Esophagus squamous epithelium (tissue), 5 donors: ENCODE measurements at places on chromosomes 2 and 18.

DNA sequence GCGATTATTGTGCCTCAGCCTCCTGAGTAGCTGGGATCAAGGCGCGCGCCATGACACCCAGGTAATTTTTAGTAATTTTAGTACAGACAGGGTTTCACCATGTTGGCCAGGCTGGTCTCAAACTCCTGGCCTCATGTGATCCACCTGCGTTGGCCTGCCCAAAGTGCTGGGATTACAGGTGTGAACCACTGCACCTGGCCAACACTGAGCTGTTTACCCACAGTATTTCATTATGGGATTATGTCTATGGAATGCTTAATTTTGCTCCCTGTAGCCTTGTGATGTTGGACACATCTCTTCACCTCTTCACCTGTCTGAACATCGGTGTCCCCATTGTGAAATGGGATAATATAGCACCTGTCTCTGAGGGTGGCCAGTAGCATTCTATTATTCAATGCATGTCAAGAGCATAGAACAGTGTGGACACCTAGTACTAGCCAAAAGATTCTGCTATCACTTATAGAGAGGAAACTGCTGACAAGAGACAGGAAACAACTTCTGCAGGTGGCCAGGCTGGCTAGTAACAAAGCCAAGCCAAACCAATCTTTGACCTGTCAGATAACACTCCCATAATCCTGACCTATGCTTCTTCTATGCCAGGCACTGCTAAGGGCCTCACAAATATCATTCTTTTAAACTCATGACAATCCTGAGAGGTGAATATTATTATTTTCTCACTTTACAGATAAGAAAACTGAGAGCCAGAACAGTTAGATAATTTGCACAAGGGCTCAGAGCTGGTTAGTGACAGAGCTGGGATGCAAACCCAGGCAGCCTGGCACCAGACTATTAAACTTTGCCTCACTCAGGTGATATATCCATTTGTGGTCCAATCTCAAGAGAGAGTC is 29.4 kb upstream of the REEP1 start:
- H3K27me3 ChIP-seq: no peaks in the 10 kb centered on the region
- peaks cover 11% of the 10 kb centered on the region for H3K4me1 ChIP-seq
- DNase-seq: no peak
- no peak overlapping the region for H3K4me3 ChIP-seq

DNA sequence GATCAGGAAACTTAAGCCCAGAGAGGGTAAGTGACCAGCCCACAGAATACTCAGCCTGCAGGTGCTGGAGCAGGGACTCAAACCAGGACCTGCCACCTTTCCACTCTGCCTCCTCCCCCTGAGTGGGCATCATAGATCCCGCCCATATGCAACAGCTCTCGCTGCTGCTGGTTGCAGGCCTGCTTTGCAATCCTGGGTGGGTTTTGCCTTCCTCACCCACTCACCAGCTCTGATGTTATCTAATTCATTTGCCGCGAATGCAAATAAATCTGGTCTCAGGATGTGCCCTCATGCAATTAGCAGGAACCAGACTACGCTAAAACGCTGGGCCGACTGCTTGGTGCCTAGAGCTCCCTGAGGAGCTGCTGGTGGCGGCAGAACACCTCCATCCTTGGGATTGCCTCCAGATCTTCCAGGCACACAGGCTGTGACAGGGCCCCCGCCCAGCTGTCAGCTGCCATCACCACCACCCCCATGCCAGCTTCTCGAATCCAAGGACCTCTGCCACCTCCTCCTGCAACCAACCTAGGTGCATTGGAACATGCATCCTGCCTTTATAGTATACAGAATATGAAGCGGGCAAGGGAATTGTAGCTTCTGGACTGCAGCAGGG is 28.8 kb downstream of the CNGA3 start:
- peaks cover 10% of the 10 kb centered on the region for H3K4me1 ChIP-seq
- DNase-seq: no peak
- peaks cover 46% of the 10 kb centered on the region for H3K27me3 ChIP-seq
- H3K36me3 ChIP-seq: no peaks in the 10 kb centered on the region

GRCh38 chr2:68837164-68837860 is 33.9 kb downstream of the BMP10 start:
- no peaks in the 10 kb centered on the region for H3K27me3 ChIP-seq
- H3K36me3 ChIP-seq: no peaks in the 10 kb centered on the region
- DNase-seq: no peak

DNA sequence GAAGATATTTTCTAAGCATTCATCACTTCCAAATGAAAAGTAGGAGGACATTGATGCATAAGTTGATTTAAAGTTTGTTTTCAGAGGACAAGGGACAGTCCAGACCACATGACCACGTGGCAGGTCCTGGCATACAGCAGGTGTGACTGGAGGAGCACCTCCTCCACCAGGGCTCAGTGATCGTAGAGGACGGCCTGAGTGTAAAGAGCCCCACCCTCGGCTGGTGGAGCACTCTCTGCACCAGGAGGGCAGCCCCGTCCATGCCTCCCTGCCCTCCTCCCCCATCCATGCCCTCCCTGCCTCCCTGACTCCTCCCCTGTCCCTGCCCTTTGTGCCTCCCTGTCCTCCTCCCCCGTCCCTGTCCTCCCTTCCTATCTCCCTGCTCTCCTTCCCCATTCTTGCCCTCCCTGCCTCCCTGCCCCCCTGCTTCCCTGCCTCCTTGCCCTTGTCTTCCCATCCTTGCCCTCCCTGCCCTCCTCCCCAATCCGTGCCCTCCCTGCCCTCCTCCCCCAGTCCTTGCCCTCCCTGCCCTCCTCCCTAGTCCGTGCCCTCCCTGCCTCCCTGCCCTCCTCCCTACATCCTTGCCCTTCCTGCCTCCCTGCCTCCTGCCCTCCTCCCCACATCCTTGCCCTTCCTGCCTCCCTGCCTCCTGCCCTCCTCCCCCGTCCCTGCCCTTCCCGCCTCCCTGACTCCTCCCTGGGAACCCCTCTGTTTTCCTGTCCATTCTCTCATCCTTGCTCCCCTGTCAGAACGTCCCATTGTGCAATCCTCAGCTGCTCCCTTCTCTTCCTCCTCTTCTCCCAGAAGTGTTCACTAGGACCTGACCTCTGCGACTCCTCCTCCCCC is 47.9 kb downstream of the ANKMY1 start:
- peaks cover 9% of the 10 kb centered on the region for H3K4me1 ChIP-seq
- H3K36me3 ChIP-seq: peaks cover 45% of the 10 kb centered on the region
- no peak overlapping the region for H3K4me3 ChIP-seq
- no peak for DNase-seq
- no peak overlapping the region for H3K27ac ChIP-seq

DNA sequence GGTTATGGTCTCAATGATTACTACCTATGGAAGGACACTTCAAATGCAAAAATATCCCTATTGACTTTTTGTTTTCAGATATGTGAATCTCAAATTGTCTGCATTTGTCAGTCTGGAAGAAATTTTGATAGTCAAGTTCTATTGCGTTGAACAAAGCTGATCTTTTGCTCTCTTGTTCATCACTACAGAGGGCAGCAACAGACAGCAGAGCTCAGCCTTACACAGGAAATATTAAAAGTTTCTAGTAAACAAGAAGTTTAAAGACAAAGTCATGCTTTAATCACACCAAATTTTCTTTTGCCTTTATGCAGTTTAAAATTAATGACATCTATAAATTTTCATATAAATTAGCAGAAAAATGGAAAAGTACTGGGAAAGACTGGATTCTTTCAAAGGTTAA is 617.5 kb downstream of the NR4A2 start:
- no peak for DNase-seq
- no peaks in the 10 kb centered on the region for H3K27me3 ChIP-seq
- H3K27ac ChIP-seq: no peak overlapping the region
- H3K4me1 ChIP-seq: no peaks in the 10 kb centered on the region

DNA sequence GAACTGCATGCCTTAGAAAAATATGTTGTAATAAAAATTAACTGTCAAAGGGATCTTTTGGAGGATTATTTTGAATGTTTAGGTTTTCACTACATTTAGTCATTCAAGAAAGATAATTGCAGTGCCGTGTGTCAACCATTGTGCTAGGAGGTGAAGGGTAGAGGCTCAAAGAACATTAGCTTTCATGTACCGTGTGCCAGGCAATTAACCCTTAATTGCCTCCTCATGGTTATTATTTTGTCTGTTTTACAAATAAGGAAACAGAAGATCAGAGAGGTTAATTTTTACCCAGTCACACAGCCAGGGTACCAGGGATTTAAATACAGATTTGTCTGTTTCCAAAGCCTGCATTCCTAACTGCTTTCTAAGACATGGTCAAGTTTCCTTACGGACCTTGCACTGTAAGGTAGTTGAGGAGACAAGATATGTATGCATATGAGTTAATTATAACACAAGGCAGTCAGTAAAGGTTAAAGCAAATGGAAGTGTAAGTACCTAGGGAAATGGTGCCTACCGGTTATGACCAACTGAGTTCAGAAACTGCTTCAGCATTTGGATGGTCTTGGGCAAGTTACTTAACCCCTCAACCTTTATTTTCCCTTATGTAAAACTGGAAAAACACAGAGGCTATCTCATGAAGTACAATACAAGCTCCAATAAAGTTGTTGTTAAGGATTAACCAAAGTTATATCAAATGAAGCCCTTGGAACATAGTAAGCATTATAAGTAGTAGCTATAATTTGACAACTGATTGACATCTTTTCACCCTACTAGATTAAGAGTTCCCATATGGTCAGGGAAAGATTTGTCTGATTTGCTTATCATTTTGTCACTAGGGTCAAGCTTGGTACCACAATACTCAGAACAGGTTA is 434.9 kb downstream of the MBD2 start:
- DNase-seq: no peak
- H3K27me3 ChIP-seq: no peaks in the 10 kb centered on the region
- H3K27ac ChIP-seq: no peak overlapping the region
- H3K4me3 ChIP-seq: no peak overlapping the region
- H3K4me1 ChIP-seq: no peaks in the 10 kb centered on the region

DNA sequence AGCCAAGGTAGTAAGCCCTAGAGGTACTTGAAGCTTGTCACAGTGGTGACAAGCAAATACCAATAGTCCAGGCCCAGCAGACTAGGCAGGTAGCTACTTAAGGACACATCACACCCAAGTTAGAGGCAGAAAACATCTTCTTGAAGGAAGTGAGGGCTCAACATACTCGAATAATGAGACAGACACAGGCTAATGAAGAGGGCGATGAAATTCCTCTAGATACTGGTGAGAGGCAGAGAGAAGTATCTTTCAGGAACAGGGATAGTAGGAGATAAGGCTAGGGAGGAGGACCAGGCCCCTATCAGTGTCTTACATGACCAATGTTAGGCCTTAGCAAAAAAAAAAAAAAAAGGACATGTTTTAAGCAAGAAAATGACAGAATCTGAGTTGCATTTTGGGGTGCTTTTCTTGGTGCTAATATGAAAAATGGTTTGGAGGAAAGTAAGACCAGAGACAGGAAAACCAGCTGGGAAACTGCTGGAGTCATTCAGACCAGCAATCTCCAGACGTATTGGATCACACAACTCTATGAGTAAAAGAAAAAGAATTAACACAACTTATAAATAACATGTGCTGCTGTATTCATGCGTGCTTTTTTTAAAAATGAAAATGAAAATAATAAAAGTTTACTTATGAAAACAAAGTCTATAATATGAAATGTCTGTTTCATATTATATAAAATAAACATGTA is 37.7 kb downstream of the COBLL1 start:
- no peak for DNase-seq
- no peaks in the 10 kb centered on the region for H3K27me3 ChIP-seq
- H3K4me3 ChIP-seq: no peak overlapping the region
- H3K4me1 ChIP-seq: peaks cover 6% of the 10 kb centered on the region
- H3K36me3 ChIP-seq: no peaks in the 10 kb centered on the region

- H3K27me3 ChIP-seq: no peaks in the 10 kb centered on the region
- H3K4me3 ChIP-seq: no peak overlapping the region
- H3K36me3 ChIP-seq: no peaks in the 10 kb centered on the region
- H3K27ac ChIP-seq: no peak overlapping the region
These were observed 126.4 kb downstream of the TXNL1 start for GRCh38 chr18:56511996-56512395.

DNA sequence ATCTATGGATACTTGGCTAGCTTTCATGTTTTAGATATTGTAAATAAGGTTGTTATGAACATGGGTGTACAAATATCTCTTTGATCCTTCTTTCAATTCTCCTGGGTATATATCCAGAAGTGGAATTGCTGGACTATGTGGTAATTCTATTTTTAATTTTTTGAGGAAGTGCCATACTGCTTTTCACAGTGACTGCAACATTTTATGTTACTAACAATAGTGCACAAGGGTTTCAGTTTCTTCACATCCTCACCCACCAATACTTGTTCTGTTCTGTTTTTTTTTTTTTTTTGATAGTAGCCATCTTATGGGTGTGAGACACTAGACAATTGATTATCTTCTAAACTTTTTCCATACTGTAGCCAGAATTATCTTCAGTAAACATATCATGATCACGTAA is 17.3 kb upstream of the NEUROD1 start:
- H3K36me3 ChIP-seq: no peaks in the 10 kb centered on the region
- no peaks in the 10 kb centered on the region for H3K4me1 ChIP-seq
- H3K27me3 ChIP-seq: peaks cover 5% of the 10 kb centered on the region
- no peak overlapping the region for H3K27ac ChIP-seq
- no peak for DNase-seq

GRCh38 chr2:238569507-238570195 is 142.9 kb downstream of the ASB1 start:
- no peak overlapping the region for H3K4me3 ChIP-seq
- no peaks in the 10 kb centered on the region for H3K36me3 ChIP-seq
- H3K4me1 ChIP-seq: peaks cover 6% of the 10 kb centered on the region
- no peak overlapping the region for H3K27ac ChIP-seq
- no peaks in the 10 kb centered on the region for H3K27me3 ChIP-seq
- no peak for DNase-seq

DNA sequence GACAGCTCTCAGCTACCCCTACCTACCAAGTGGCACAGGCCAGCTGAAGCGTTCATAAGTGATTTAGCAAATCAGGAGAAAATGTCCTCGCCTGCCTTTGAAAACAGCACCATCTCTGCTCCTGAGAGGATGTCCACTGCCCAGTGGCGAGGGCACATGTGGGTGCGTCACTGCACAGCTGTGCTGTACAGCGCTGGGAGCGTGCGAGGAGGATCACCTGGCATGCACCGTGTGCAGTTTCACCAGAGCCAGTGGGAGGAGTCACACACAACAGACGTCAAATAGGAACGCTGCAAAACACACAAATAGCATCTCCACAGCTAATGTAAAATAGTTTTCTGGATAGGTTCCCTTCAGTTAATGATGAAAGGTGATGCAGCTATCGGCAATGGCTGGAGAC is 154.1 kb downstream of the HDAC4 start:
- no peaks in the 10 kb centered on the region for H3K36me3 ChIP-seq
- peak overlapping the region; percentile 73 for H3K27ac ChIP-seq
- H3K4me3 ChIP-seq: peak overlapping the region; percentile 35
- H3K27me3 ChIP-seq: no peaks in the 10 kb centered on the region
- no peak for DNase-seq
- H3K4me1 ChIP-seq: peaks cover 28% of the 10 kb centered on the region

GRCh38 chr2:105278654-105279053 is 37.1 kb downstream of the GPR45 start:
- H3K4me3 ChIP-seq: no peak overlapping the region
- DNase-seq: no peak
